ENCODE measurements at places on chromosomes 7 and 10.

- DNase-seq: peak; percentile 82
These were observed 174.8 kb upstream of the FZD1 start for GRCh38 chr7:91089382-91089963.

GRCh38 chr7:3762146-3762831, 461.2 kb downstream of the SDK1 start:
- DNase-seq: no peak

DNA sequence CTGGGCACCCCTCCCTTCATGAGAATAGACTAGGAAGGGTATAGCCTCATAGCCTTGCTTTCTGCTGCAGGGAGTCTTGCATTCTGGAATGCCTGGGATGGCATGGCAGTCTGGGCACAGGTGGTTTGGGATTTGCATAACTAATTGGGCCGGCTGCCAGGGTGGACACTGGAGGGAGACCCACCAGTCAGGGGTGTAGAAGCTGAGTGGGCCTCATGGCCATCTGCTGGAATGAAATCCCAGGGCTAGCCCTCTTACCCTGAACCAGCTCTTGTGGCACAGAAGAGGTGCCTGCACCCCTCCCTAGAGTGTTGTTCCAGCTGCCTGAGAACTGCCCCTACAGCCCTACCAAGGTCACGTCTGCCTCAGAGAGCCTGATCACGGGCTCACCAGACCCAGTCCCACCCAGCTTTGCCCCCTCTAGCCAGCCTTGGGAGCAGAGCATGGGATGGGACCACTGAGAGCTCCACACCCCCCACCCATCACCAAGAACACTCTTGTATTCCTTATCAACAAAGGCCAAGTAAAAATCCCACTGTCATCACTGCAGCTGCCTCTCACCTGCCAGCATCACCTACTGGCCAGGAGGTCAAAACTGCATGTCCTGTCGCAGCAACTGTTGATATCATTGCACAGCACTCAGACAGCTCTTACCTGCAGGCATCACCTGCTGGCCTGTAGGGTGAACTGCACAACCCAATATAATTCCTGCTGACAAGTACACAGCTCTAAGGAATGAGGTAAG, 148.9 kb downstream of the ZEB1 start:
- no peak for DNase-seq

GRCh38 chr10:84903320-84903719, 574.9 kb downstream of the CCSER2 start:
- DNase-seq: no peak

- DNase-seq: no peak
These were observed 190.6 kb upstream of the CCDC6 start for GRCh38 chr10:60096761-60097513.

GRCh38 chr7:80643336-80643915, 5.0 kb downstream of the CD36 start:
- DNase-seq: no peak

- no peak for DNase-seq
These were observed 19.6 kb downstream of the ASAH2 start for GRCh38 chr10:50231515-50232260.
